ENCODE measurements at places on chromosomes 3 and 15.

- peak; percentile 66 for DNase-seq
These were observed 79.5 kb downstream of the CHRD start for GRCh38 chr3:184459355-184459754.

DNA sequence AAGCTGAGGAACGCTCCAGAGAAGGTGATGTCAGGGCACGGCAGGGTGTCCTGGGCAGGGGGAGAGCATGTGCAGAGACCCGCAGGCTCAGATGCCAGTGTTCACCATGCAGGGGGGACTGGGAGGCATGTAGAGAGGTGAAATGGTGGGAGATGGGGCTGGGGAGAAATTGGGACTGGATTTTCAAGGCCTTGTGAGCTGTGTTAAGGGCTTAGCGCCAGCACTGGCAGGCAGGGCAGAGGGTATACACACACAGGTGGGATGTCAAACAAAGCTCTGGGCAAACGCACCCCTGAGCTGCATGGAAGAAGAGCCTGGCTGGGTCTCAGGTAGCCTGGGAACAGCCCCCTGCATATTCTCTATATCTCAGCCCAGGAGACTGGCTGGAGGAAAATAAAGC lies 282.7 kb downstream of the SHQ1 start:
- no peak for DNase-seq

GRCh38 chr3:102514241-102514640 lies 79.4 kb downstream of the ZPLD1 start:
- no peak for DNase-seq

- no peak for DNase-seq
These were observed 810 bp downstream of the PTPRG start for GRCh38 chr3:61562042-61562720.

GRCh38 chr3:13851997-13852637 lies 27.8 kb downstream of the WNT7A start:
- no peak for DNase-seq

DNA sequence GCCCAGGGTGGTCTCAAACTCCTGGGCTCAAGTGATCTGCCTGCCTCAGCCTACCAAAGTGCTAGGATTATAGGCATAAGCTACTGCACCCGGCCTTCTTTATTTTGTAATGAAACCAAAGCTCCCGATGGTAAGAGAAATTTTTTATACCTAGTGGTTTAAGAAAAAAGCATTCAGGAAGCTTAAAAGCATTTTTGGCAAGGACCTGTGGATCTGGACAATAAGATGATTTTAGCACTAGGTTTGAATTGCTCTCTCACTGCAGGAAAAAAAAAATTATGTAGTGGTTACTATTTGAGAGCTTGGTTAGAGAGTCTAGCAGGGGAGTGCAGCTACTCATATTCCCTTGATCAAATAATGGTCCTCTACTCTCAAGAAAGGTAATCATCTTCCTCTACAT lies 64.9 kb upstream of the PIK3R4 start:
- DNase-seq: no peak

DNA sequence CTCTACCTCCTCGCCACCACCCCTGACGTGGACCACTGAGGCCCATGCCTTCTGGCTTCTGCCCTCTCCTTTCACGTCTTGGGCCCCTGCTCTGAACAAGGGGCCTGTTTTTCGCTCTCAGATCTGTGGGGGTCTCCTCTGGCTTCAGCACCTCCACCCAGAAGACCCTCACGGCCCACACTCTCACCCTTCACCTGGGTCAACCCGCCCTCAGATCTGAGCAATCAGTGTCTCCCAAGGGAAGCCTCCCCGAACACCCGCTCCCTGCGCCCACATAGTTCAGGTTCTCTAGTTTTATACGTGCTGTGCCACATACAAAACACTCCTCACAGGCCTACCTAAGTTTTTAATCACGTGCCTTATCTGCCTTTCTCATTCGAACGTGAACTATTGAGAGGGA lies 48.2 kb upstream of the SMAD6 start:
- DNase-seq: no peak

DNA sequence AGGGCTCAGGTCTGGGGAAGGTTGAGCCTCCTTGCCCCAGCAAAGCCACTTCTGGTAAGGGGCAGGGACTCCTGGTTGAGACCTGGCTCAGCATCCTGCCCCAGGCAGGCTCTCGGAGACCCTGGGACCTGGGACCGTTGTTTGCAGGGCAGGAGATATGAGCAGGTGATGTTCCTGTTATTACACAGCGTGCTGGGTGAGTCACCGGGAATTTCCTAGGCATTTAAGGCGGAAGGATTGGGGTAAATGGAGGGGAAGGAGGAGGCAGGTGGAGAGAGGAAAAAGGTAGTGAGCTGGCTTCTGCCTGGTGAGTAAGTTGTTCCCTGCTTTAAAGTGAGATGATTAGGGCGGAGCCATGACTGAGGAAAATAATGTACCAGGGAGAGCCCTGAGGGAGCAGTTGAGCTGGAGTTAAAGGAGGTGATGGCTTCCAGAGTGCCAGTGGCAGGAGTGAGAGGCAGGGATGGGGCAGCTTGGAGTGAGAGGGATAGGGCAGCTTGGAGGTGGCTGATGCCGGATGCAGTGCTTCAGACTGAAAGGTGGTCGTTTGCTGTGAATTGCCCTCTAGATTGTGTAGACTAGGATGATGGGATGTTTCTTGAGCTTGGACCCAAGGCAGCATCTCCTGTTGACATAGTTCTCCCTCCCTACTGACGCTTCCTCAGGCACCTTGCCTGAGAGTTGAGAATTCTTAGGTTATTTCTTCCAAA lies 79.4 kb downstream of the AAGAB start:
- no peak for DNase-seq

GRCh38 chr3:159733194-159733860 lies 255.3 kb upstream of the IL12A start:
- no peak for DNase-seq

GRCh38 chr3:160400030-160400701 lies 716 bp downstream of the SMC4 start:
- peak; percentile 85 for DNase-seq

All from inflammatory macrophage (primary cell).